ENCODE measurements at places on chromosomes 7 and 10.

DNA sequence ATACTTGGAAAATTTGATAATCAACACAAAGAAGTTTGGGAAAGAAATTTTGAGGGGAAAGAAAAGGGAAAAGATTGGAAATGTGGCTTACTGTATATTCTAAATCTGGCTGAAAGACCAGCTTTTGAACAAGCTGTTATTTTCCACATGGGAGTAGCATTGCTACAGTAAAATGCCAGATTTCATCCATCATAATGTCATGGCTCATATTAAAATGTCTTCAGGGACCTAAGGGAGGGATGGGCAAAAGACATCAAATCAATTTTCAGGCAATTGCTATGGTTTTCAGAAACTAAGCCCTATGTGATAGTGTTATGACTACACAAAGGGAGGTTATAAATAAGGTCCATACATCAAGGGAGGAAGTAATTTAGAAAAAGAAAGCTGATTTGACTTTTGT is 1116.9 kb upstream of the CELF2 start:
- DNase-seq, result no peak

DNA sequence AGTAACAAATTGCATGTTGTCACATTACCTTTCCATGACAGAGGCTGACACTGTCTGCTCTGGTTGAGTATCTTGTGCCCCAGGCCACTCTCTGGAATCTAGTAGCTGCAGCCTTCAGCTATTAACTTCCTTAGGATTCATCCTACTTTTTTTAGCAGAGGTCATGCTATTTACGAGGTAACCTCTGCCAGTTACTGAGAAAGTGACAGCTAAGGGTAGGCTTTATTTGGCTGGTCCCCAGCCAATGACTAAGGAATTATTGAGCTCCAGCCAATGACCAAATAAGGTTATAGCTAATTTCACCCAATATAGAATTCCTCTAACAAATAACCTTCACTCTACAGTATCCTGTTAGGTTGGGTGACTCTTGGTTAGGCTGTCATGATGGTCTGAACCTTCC is 1361.7 kb downstream of the XPNPEP1 start:
- no peak for DNase-seq

DNA sequence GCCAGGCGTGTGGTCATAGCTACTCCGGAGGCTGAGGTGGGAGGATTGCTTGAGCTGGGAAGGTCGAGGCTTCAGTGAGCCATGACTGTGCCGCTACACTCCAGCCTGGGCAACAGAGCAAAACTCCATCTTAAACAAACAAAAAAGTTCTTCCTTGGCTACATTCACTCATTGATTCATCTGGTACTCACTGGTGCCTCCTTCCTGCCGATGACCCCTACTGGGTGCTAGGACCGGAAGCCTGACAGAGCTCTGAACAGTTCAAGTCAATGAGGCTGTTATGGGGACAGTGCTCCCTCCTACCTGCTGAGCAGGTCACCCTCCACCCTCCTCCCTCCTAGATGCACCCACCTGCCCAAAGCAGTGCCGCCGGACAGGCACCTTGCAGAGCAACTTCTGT is 4.9 kb downstream of the PCOLCE start:
- no peak for DNase-seq

DNA sequence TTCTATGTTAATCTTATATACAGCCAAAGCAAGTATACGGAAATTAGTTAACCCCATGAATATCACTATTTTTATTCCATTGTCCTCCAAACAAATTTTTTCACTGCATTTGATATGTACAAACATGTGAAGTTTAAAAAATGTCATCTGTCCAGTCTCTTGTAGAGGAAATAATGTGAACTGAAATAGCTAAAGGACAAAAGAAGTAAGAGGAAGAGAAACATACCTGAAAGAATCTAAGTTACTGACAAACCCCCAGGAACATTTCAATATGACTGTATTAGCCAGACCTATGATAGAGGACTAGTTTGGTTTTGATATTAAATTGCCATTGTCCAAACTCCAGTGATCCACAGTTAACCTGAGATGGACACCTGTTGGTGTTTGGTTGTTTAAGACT is 80.6 kb downstream of the NRCAM start:
- DNase-seq, result no peak

GRCh38 chr7:16929146-16929762 is 47.5 kb upstream of the AGR3 start:
- no peak for DNase-seq

- DNase-seq, result peak; percentile 38
These were observed 101.2 kb upstream of the ZNF746 start for GRCh38 chr7:149598721-149599308.
